Activated CD8-positive, alpha-beta memory T cell treated with anti-CD3 and anti-CD28 coated beads, Interleukin-2, amount 10 ng/mL, durations not matched to agents 7 days and 5 days (primary cell): ENCODE measurements at places on chromosomes 3 and 15. TPM values are rescaled to one million over a fixed set of nuclear protein-coding genes. Genes with fewer than 3 reads are reported as not detected.

DNA sequence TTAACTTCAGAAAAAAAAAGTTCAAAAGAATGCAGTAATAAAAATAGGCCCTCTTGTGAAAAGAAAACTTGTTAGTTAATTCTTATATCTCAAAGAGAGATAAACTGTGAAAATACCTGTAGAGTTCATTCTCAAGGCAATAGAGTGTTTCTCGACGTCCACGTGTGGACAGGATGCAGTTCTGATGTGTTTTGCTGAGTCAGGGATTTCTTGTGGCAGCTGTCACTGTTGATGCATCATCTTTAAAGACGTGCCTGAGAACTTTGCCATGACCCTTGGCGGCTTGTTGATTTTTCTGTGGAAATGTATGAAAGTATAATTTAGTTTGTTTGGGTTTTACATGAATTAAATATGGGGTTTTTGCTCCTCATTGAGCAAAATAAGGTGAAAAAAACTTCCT is 702.2 kb downstream of the NLGN1 start:
- H3K27me3 ChIP-seq, result no peaks in the 10 kb centered on the region
- H3K36me3 ChIP-seq, result no peaks in the 10 kb centered on the region

DNA sequence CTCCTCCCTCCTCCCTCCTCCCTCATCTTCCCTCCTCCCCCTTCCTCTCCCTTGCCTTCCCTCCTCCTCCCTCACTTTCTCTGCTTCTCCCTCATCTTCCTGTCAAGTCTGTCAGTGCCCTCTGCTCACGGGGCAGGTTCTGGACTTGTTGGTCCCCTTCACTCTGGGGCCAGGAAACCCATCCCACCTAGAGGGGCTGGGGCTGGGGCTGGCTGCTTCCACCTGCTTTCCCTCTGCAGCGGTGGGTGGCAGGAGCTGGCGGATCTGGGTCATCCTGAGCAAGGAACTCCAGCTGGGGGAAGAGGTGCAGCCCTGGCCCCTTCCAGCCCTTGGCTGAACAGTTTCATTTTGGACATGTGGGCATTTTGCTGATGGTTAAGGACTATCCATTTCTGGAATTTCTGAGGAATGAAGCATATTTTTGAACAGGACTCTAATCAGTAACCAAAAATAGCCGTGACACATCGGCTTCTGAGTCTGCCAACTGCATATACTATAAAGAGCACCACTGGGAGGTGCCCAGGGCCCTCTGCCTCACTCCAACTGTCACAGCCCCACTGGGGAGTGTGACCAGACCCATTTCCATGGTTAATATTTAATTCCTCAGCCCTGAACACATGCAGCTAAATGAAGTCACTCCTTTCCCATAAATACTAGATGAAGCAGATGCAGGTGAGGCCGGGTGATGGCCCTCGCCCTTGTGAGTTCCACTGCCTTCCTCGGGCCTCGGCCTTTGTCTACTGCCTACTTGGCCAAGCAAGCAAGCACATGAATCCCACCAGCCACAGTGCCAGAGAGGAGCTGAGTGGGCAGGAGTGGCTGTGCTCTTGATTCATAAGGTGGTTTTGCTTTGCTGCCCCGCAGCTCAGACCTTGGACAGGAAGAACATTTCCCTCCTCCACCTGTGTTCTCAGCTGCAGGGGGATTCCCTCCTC is 39.8 kb downstream of the CHDH start:
- no peaks in the 10 kb centered on the region for H3K27me3 ChIP-seq
- DNase-seq, result no peak
- no peak overlapping the region for H3K4me3 ChIP-seq

GRCh38 chr15:42143866-42144625 is 12.4 kb downstream of the PLA2G4F start:
- no peak overlapping the region for H3K27ac ChIP-seq
- no peak for DNase-seq
- no peaks in the 10 kb centered on the region for H3K4me1 ChIP-seq
- H3K36me3 ChIP-seq, result no peaks in the 10 kb centered on the region
- H3K4me3 ChIP-seq, result no peak overlapping the region

Gene RAB8B
- 94.8 TPM for total RNA-seq

DNA sequence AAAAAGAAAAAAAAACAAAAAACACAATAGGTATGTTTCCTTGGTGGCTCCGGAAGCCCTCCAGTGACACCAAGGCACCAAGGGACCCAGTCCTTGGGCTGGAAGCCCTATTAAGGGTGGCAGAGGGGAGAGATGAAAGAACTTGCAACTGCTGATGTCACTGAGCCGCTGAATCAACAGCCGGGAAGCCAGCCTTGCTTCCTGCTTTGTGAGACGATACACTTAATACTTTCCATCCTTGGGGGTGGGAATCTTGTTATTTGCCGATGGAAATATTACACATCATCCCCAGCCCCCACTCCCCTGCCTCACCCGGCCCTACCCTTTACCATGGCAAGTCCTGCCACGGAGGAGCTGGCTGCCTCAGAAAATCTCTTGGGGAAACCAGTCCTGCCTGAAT is 5.6 kb upstream of the ISLR2 start:
- no peak overlapping the region for H3K27ac ChIP-seq
- no peak overlapping the region for H3K4me3 ChIP-seq
- no peak for DNase-seq
- H3K27me3 ChIP-seq, result peaks cover 69% of the 10 kb centered on the region
- H3K4me1 ChIP-seq, result peaks cover 12% of the 10 kb centered on the region

Gene C2CD4A
- 0.07 TPM for total RNA-seq

DNA sequence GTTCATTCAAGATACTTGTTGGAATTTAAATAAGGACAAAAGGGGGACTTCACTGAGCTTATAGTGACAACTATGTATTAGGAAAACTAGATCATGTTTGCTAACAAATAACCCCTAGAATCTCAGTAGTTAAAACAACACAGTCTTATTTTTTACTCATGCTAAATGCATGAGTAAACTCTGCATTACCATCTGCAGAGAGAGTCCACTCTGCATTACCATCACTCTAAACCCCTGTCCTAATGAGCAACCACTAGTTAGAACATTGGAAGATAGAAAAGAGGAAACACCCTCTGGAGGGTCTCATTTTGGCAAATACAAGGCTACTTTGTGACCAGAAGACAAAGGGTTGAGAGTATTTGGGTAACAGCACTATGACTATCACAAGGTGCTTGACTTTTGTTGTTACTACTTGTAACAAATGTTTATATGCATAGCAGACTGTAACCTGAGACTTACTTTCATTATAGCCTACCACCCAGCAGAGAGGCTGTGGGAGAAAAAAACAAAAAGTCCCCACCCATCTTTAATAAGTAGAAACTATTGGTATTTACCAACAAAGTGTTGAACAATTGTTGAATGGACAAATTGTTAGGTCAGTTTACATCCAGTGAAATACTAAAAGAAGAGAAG is 99.1 kb downstream of the OXSM start:
- H3K4me3 ChIP-seq, result no peak overlapping the region
- H3K36me3 ChIP-seq, result no peaks in the 10 kb centered on the region
- no peaks in the 10 kb centered on the region for H3K4me1 ChIP-seq
- peaks cover 3% of the 10 kb centered on the region for H3K27me3 ChIP-seq
- DNase-seq, result no peak

Gene TMEM266
- total RNA-seq, result not detected

Gene TUSC2
- 20.4 TPM for total RNA-seq

GRCh38 chr3:187742351-187743171 is 2.7 kb downstream of the BCL6 start:
- peaks cover 4% of the 10 kb centered on the region for H3K27me3 ChIP-seq
- H3K27ac ChIP-seq, result peak overlapping the region; percentile 99
- H3K36me3 ChIP-seq, result peaks cover 10% of the 10 kb centered on the region
- H3K4me3 ChIP-seq, result peak overlapping the region; percentile 98
- H3K4me1 ChIP-seq, result peaks cover 32% of the 10 kb centered on the region

Gene IQCH
- 0.98 TPM for total RNA-seq

GRCh38 chr3:153617463-153617862 is 455.4 kb downstream of the RAP2B start:
- H3K36me3 ChIP-seq, result peaks cover 27% of the 10 kb centered on the region
- no peak for DNase-seq
- no peak overlapping the region for H3K4me3 ChIP-seq
- no peak overlapping the region for H3K27ac ChIP-seq
- H3K4me1 ChIP-seq, result peaks cover 21% of the 10 kb centered on the region

Gene EFCAB12
- total RNA-seq, result 0.56 TPM

DNA sequence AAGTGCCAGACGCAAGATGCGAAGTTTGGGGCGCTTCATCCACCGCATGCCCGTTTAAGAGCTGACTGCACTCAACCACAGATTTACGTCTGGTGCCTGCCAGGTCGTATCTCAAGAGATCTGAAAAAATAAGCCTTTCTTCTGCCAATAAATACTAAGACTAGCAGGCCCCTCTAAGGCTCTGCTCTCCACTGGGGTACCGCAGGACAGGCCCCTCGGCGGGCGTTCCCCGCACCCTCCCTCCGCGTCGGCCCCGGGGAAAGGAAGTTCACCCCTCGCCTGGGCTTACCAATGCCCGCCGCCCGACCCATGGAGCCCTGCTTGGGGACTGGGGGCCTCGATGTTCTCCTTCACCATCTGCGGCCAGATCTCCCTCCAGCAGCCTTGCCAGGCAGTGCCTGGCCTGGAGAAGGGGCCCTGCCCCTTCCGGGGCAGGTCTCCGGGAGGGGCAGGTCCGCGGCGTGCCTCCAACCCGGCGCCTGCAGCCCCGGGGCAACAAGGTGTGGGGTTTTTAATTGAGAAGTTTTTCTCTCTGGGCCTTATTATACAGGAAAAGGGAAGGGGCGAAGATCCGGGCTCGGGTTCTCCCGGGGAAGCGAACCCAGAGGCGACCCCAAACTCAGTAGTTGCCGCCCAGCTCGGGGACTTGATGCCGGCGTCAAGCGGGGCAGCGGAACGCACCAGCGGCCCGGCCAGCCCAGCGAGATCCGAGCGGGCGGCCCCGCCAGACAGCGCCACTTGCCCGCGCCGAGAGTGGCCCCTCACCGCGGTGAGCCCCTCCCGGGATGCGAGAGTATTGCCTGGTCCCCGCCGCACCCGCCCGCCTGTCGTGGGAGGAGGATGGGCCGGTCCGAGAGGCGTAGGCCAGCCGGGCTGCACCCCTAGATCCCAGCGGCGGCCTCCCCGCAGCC is 735 bp downstream of the GOLGA8B start:
- H3K4me3 ChIP-seq, result peak overlapping the region; percentile 92
- peaks cover 5% of the 10 kb centered on the region for H3K36me3 ChIP-seq
- no peaks in the 10 kb centered on the region for H3K27me3 ChIP-seq

- no peaks in the 10 kb centered on the region for H3K36me3 ChIP-seq
- peaks cover 10% of the 10 kb centered on the region for H3K27me3 ChIP-seq
- H3K4me1 ChIP-seq, result no peaks in the 10 kb centered on the region
- DNase-seq, result no peak
- H3K4me3 ChIP-seq, result no peak overlapping the region
Measured at GRCh38 chr3:13119471-13120220, 46.4 kb upstream of the IQSEC1 start.

DNA sequence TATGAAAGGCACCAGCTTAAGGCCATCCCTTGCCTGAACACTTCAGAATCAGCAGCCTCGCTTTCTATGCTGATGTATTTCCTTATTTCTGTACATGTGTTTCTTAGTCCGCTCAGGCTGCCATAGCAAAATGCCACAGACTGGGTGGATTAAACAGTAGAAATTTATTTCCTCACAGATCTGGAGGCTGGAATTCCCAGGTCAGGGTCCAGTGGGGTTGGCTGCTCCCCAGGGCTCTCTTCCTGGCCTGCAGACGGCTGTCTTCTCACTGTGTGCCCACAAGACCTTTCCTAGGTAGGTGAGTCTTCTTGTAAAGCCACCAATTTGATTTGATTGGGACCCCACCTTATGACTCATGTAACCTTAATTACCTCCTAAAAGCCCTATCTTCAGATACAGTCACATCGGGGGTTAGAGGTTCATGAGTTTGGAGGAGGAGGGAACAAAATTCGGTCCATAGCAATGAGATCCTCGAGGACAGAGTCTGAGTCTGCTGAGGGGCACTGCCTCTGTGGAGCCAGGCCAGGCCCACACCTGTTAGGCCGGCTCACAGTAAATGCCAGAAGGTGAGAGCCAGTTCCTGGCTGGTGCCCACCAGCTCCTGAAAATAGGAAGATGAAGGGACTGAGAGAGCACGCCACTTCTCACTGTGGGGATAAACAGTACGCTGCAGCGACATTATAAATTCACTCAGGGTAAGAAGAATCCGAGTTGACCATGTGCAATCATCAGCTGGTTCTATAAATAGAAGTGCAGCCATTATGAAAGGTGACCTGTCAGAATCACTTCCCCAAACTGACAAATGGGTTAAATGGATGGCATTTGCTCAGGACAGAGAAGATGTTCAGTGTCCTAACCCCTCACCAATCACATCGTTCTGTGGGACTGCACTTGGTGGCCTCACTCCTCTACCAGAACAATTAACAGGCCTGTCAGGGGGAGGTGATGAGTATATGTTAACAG is 41.1 kb downstream of the CTXND1 start:
- H3K36me3 ChIP-seq, result no peaks in the 10 kb centered on the region
- no peak overlapping the region for H3K4me3 ChIP-seq
- H3K27ac ChIP-seq, result no peak overlapping the region
- DNase-seq, result no peak
- H3K4me1 ChIP-seq, result no peaks in the 10 kb centered on the region

Gene GOLGA8R
- 15.9 TPM for total RNA-seq

GRCh38 chr15:77663256-77663655 is 30.5 kb upstream of the LINGO1 start:
- H3K27ac ChIP-seq, result no peak overlapping the region
- no peak overlapping the region for H3K4me3 ChIP-seq
- no peak for DNase-seq

DNA sequence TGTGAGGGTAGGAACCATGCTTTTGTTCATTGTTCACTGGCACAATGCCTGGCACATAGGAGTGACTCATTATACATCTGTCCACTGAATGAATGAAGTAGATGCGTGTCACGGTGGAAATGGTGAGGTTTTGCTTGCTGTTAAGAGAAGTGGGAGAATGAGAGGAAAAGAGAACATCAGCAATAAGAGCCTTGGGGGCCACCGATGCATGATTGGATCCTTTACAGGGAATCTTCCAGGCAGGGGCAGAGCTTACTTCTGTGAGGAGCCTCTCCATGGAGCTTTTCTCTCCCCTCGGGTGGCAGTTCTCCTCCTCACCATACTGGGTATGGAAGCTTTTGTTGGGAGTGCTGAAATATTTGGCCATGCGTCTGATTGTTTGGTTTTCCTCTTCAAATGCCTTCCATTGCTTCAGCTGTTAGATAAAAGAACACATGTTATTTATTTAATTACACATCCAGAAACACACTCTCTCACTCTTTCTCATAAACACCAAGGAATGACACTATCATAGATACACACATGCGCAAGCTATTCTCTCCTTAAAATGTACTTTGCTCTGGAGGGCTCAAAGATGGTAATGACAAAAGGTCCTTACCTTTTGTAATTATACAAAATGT is 78.9 kb upstream of the GSK3B start:
- no peaks in the 10 kb centered on the region for H3K36me3 ChIP-seq
- no peak overlapping the region for H3K27ac ChIP-seq
- no peak for DNase-seq
- no peak overlapping the region for H3K4me3 ChIP-seq

DNA sequence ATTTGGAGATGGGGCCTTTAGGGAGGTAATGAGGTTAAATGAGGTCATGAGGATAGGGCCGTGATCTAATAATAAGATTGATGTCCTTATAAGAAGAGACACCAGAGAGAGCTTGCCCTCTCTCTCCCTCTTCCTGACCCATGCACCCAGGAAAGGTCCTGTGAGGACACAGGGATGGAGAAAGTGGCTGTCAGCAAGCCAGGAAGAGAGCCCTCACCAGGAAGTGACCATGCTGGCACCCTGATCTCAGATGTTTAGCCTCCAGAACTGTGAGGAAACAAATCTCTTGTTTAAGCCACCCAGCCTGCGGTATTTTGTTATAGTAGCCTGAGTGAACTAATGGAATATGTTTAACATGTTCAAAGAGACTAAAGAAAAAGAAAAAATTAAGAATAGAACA is 15.3 kb upstream of the GNB5 start:
- H3K36me3 ChIP-seq, result no peaks in the 10 kb centered on the region
- H3K4me3 ChIP-seq, result no peak overlapping the region
- H3K27ac ChIP-seq, result no peak overlapping the region
- H3K4me1 ChIP-seq, result peaks cover 10% of the 10 kb centered on the region
- DNase-seq, result no peak

Gene ESYT3
- 0.23 TPM for total RNA-seq
